ENCODE measurements at places on chromosomes 6 and 20.
A peak's percentile ranks its signal among the peaks of the same experiment; 100 is the strongest.

DNA sequence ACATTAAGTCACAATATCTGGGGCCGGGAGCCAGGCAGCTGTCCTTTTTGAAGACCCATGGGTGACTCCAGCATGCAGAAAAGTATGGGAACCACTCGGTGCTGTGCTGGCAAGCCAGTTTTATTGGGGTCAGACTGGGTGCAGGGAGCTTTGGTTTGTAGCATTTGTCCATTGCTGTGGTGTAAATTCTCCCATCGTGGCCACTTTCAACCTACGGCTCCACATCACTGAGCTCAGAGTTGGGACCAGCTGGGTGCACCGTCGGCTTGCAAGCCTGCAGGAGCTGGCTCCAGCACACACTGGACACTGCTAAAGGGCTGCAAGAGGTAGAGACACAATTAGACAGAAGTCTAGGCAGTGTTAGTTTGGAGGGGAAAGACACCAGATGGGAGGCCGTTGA lies 66.9 kb downstream of the SYNJ2 start:
- peaks cover 17% of the 10 kb centered on the region for H3K36me3 ChIP-seq
- H3K4me1 ChIP-seq: no peaks in the 10 kb centered on the region
- H3K4me3 ChIP-seq: no peak overlapping the region
- DNase-seq: no peak
- H3K27ac ChIP-seq: no peak overlapping the region
- H3K27me3 ChIP-seq: no peaks in the 10 kb centered on the region

- H3K27me3 ChIP-seq: no peaks in the 10 kb centered on the region
- no peak overlapping the region for H3K4me3 ChIP-seq
- H3K4me1 ChIP-seq: no peaks in the 10 kb centered on the region
- no peak overlapping the region for H3K27ac ChIP-seq
- DNase-seq: no peak
- H3K36me3 ChIP-seq: no peaks in the 10 kb centered on the region
Observed at GRCh38 chr6:166608774-166609173, 18.3 kb downstream of the RPS6KA2 start.

- DNase-seq: peak; percentile 29
- no peaks in the 10 kb centered on the region for H3K36me3 ChIP-seq
- peaks cover 4% of the 10 kb centered on the region for H3K27me3 ChIP-seq
- H3K4me3 ChIP-seq: no peak overlapping the region
- no peak overlapping the region for H3K27ac ChIP-seq
Observed at GRCh38 chr20:14055127-14055742, 59.9 kb downstream of the MACROD2 start.

- no peak overlapping the region for H3K27ac ChIP-seq
- no peak overlapping the region for H3K4me3 ChIP-seq
- H3K4me1 ChIP-seq: no peaks in the 10 kb centered on the region
- no peaks in the 10 kb centered on the region for H3K27me3 ChIP-seq
Observed at GRCh38 chr6:53593001-53593488, 48.1 kb upstream of the GCLC start.

DNA sequence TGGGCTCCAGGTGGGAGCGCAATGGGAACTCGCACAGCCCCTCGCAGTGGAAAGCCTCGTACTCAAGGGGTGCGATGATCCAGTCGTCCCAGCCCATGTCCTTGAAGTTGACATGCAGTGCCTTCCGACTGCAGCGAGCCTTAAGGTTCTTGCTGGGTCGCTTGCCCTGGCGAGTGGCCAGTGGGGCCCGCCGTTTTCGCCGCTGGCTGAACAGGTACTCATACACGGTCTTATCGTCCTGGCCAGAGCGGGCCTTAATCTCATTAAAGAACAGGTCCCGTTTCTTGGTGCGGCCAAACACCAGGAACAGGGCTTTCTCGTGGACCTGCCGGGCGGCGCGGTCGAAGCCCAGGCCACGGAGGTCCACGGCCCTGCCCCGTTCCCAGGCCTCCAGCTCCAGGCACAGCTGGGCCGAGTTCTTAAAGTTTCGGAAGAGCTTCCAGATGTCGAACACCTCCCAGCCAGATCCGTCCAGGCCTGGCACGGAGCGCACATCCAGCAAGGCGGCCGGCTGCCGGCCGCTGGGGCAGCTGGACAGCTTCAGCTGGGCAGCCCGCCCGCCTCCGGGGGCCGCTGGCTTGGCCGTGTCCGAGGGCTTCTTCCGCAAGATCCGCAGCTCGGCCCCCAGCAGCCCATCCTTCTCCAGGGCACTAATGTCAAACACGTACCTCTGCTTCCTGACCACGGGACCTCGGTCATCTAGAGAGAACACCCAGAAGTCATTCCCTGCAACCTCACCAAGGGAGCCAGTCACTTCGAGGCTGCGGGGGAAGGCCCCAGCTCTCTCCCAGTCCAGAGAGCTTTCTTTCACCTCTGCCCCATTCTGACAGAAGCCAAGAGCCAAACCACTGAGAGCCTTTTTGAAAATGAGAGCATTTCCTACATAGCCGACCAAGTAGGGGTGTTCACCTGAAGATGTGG lies 3.7 kb downstream of the GDF5 start:
- H3K27ac ChIP-seq: no peak overlapping the region
- no peaks in the 10 kb centered on the region for H3K36me3 ChIP-seq
- H3K4me3 ChIP-seq: no peak overlapping the region
- no peaks in the 10 kb centered on the region for H3K27me3 ChIP-seq
- DNase-seq: no peak

- H3K36me3 ChIP-seq: peaks cover 20% of the 10 kb centered on the region
- no peak for DNase-seq
- H3K4me1 ChIP-seq: peaks cover 46% of the 10 kb centered on the region
- no peaks in the 10 kb centered on the region for H3K27me3 ChIP-seq
Observed at GRCh38 chr6:35396991-35397390, 54.6 kb downstream of the PPARD start.

DNA sequence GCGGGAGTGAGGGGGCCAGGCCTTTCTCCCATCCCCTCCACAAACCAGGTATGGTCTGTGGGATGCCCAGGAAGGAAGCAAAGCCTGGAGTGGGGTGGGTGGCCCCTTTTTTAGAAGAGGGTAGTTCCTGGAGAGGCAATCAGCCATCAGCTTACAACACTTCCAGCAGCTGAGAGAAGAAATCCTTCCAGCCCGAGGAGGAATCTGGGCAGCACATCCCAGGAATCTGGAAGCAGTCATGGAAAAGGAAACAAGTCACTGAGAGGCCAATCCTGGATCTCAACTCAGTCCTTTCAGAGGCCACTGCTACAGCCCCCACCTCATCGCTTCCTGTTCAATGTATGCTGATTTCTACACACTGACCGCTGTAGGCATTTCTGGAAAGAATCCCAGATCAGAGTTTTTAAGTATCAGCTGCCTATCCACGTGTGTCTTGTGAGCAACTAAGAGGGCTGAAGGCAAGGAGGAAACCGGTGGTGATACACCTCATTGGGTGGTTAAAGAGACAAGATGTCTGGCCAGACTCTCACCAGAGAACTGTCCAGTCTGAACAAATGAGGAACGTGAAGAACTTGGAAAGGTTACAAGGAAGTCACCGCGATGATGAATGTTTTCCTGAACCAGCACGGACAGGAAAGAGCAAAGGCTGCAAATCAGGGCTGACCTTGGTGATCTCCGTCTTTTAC lies 92.9 kb upstream of the SHLD1 start:
- peak overlapping the region; percentile 47 for H3K27ac ChIP-seq
- no peak for DNase-seq
- H3K27me3 ChIP-seq: no peaks in the 10 kb centered on the region
- no peaks in the 10 kb centered on the region for H3K36me3 ChIP-seq

- no peaks in the 10 kb centered on the region for H3K27me3 ChIP-seq
- H3K36me3 ChIP-seq: peaks cover 10% of the 10 kb centered on the region
- peaks cover 40% of the 10 kb centered on the region for H3K4me1 ChIP-seq
- H3K27ac ChIP-seq: peak overlapping the region; percentile 90
- DNase-seq: no peak
Observed at GRCh38 chr20:57408131-57408530, 16.9 kb downstream of the RBM38 start.

DNA sequence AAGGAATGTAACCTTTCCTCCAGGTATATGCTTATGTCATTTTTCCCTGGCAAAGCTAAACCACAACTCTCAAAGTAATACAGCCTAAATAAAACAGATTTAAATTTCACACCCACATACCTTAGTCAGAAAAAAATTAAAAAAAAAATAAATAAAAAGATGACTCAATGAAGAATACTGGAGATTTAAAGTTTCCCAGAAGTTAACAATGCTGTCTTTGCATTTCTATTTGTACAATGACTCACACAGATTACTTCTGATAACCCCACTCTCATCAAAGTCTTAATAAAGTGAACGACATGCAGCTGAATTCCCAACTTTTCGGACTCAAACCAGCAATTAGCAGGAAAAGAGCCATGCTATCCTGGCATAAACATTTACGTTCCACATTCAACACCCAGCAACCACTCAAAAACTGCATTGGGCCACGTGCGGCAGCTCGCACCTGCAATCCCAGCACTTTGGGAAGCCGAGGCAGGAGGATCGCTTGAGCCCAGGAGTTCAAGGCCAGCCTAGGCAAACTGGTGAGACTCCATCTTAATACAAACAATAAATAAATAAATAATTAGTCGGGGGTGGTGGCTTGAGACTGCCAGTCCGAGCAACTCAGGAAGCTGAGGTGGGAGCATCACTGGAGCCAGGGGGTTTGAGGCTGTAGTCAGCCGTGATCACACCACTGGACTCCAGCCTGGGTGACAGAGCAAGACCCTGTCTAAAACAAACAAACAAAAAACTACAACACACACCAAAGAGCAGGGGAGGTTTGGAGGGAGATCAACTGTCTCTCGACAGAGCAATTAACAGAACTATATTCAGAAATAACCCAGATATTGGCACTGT lies 130.5 kb downstream of the WDR27 start:
- no peak overlapping the region for H3K4me3 ChIP-seq
- no peak for DNase-seq
- no peak overlapping the region for H3K27ac ChIP-seq
- H3K27me3 ChIP-seq: no peaks in the 10 kb centered on the region
- no peaks in the 10 kb centered on the region for H3K36me3 ChIP-seq

DNA sequence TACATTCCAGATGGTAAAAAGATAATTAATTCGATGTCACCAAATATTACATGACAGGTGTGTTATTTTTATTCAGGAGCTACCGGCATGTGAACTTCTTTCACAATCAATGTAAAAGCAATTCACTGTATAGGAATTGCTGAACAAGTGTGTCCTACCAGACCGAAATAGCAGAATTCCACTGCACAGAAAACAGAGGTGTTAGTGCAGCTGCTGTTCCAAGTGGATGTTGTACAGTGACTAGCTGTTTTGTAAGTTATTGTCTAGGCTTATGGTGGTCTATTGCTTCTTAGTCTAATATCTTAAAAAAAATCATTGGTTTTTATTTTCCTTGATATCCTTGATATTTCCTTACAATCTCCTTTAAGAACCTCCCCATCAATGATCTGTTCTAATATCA lies 107.4 kb downstream of the COL19A1 start:
- H3K4me3 ChIP-seq: no peak overlapping the region
- peaks cover 6% of the 10 kb centered on the region for H3K4me1 ChIP-seq
- H3K36me3 ChIP-seq: peaks cover 41% of the 10 kb centered on the region
- H3K27ac ChIP-seq: no peak overlapping the region
- no peak for DNase-seq

DNA sequence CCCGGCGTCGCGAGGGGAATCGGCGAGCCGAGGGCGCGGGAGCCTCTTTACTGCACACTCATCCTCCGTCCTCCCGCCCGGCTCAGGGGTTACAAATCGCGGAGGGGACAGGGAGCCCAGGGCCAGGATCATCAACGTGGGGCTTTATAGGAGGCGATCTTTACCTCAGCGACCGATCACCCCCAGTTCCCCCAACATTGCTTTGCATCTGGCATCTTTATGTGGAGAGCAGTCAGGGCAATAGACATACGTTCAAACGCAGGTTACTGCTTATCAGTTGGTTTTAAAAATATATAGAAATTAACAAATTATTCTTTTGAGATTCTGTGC lies 634 bp downstream of the HSF2 start:
- H3K4me1 ChIP-seq: peaks cover 15% of the 10 kb centered on the region
- no peaks in the 10 kb centered on the region for H3K36me3 ChIP-seq
- peak overlapping the region; percentile 97 for H3K4me3 ChIP-seq

DNA sequence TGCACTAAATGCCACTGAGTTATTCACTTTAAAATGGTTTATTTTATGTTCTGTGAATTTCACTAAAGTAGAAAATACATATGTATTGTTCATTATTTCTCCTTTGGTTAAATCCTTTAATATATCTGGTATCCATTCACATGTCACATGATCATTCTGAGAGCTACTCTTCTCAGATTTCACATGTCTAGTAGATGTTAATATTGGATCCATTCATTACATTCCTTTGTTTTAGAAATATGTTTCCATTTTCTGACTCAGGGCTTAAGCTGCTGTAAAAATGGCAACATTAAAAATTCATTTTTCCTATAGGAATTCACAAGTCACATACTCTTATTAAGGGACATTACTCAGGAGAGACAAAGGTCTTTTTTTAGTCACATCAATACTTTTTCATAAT lies 205.4 kb downstream of the ZFAND3 start:
- no peaks in the 10 kb centered on the region for H3K36me3 ChIP-seq
- no peak overlapping the region for H3K4me3 ChIP-seq
- H3K4me1 ChIP-seq: peaks cover 27% of the 10 kb centered on the region

- DNase-seq: peak; percentile 20
- no peaks in the 10 kb centered on the region for H3K36me3 ChIP-seq
- no peaks in the 10 kb centered on the region for H3K27me3 ChIP-seq
- no peak overlapping the region for H3K4me3 ChIP-seq
Observed at GRCh38 chr20:51528263-51529027, 14.1 kb downstream of the NFATC2 start.

DNA sequence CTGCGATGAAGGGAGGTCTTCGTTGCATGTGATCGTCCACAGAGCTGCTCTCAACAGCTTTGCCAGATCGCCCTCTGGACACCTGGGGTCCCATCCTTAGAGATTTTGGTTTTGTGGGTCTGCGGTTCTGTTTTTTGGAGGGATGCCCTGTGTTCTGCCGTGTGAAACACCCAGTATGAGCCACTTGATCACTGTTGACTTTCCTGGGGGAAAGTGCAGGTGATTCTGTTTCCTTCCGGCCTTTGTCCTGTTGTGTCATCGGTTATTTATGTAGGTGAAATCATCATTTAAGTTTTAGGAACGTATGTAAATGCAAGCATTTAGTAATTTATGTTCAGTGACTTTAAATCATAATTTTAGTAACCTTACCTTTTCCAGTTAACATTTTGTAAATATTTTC lies 56.4 kb upstream of the SLC22A1 start:
- H3K27me3 ChIP-seq: no peaks in the 10 kb centered on the region
- no peak overlapping the region for H3K27ac ChIP-seq
- no peak for DNase-seq
- peaks cover 58% of the 10 kb centered on the region for H3K36me3 ChIP-seq
- peaks cover 31% of the 10 kb centered on the region for H3K4me1 ChIP-seq
- no peak overlapping the region for H3K4me3 ChIP-seq

DNA sequence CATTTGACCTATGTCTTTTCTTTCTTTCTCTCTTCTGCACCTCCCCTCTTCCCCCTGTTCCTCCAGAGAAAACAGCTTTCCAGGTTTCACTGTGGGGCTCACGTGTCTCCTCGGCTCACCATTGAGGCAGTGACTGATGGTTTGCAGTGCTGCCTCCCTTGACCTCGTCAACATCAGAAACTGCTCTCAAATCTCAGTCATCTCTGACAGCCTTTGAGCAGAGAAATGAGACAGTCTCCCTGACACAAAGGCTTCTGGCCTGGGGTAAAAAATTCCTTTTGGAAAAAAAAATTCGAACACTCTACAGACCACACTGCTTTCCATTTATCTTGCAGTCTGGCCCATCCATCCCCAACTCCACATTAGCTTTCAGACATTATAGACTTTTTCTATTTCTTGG lies 450.0 kb downstream of the TFAP2B start:
- no peak overlapping the region for H3K4me3 ChIP-seq
- no peak overlapping the region for H3K27ac ChIP-seq
- H3K36me3 ChIP-seq: no peaks in the 10 kb centered on the region
- H3K4me1 ChIP-seq: no peaks in the 10 kb centered on the region
- DNase-seq: no peak
- H3K27me3 ChIP-seq: no peaks in the 10 kb centered on the region

- H3K4me3 ChIP-seq: no peak overlapping the region
- H3K36me3 ChIP-seq: no peaks in the 10 kb centered on the region
- H3K4me1 ChIP-seq: peaks cover 14% of the 10 kb centered on the region
- DNase-seq: no peak
Observed at GRCh38 chr6:4607793-4608192, 168.4 kb upstream of the CDYL start.
